ENCODE measurements at places on chromosomes 7 and 10.

- peak; percentile 67 for DNase-seq
These were observed 2.7 kb downstream of the IGFBP1 start for GRCh38 chr7:45890902-45891461.

- DNase-seq, result no peak
These were observed 8.3 kb upstream of the MET start for GRCh38 chr7:116663744-116664143.

GRCh38 chr7:134842886-134843430 is 63.5 kb downstream of the CALD1 start:
- no peak for DNase-seq

GRCh38 chr10:112802411-112803022 is 147.5 kb upstream of the TCF7L2 start:
- no peak for DNase-seq

GRCh38 chr10:285216-285615 is 150.0 kb downstream of the ZMYND11 start:
- no peak for DNase-seq

DNA sequence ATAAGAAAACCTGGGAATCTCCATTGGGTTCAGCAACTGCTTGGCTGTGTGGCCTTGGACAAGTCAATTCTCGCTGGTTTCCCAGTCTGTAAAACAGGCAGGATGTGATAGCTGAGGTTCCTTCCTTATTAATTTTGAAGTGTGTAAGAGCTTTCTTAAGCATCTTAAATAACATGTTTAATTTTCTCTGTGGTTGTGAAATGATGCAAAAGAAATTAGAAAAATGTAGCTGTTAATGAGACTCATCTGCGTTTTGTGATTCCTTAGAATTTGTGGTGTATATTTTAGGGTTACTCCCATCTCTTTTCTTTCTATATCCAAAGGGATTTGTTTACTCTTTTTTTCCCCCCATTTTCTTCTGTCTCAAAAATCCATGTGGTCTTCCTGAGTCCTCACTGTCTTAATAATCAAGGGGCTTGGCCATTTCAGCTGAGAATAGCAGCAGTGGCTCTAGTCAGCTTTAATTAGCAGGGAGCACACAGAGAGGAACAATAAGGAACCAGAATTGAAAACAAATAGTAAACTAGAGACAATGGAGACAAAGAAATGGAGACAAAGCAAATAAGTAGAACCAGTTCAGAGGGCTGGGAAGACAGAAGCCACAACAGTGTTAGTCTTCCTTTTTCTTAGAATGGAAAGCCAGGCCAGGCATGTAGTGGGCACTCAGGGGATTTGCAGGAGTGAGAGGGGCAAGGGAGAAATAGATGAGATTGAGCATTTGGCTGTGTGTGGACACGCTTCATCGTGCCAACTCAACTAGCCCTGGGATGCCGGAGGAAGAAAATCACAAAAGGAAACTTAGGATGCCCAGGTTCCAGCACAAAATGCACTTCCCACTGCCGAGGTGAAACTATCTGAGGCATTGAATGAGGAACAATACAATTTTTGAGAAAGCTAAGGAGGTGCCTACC is 93.9 kb downstream of the CHN2 start:
- DNase-seq, result no peak

DNA sequence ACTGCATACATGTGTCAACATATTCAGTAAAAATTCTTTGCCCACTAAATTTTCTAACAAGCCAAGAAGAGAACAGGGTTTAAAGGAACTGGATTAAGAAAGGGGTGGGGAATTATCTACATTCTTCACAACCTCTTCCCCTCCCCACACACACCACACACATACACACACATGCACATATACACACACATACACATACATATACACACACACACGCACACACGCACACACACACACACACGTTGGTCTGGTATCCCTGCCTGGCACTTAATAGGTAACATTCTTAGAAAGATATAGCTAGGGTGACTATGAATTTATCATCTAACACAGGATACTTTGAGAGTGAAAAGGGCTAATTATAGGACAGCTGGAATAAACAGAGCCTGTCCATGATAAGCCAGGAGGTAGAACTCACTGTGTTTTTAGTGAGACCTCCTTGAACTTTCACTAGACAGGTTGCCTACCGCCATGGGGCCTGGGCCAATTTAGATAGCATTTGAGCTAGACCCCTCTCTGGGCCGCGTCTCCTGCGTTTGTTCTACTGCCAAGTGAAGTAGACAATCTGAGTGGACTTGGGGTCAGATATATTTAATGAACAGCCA is 33.1 kb upstream of the EPC1 start:
- DNase-seq, result no peak

DNA sequence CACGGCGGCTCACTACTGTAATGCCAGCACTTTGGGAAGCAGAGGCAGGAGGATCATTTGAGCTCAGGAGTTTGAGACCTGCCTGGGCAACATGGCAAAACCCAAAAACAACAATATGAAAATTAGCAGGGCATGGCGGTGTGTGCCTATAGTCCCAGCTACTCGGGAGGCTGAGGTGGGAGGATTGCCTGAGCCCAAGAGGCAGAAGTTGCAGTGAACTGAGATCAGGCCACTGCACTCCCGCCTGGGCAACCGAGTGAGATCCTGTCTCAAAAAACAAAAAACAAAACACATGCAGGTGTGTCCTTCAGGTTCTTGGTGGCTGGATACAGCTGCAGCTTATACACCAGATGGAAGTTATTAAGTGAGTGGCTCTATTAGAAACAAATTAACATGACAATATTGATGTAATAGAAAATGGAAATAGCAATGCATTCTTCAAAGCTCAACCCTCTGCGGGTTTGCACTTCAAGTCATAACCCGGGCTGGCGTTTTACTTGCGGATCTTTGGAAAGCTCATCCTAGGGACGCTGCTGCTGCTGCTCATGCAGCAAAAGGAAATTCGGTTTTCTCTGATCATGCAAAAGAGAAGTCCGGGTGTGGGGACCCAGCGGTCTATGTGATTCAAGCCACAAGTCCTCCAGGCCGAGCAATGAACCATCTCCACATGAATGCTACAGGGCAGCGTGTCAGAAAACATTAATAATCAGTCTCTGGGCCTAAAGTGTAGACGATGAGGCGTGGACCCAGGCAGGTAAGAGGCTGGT is 281.9 kb downstream of the PRPF18 start:
- DNase-seq, result no peak

DNA sequence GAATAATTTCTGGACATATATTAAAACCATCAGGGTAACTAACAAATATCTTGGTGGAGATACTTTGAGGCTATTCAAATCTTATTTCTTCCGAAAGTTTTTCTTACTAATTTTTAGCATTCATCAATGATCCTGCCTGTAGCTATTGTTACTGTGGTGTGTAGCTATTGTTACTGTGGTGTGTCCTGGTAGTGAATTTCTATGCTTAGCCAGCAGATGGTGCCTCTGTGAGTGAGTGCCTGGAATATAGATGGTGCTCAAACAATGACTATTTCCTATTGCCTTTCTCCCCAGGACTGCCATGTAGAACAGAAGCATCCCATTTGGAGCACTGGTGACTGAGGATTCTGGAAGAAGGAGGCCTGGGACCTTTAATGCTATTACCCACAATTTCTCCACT is 245.7 kb downstream of the CCSER2 start:
- DNase-seq, result peak; percentile 4

- no peak for DNase-seq
These were observed 49.5 kb downstream of the C1GALT1 start for GRCh38 chr7:7231865-7232264.

DNA sequence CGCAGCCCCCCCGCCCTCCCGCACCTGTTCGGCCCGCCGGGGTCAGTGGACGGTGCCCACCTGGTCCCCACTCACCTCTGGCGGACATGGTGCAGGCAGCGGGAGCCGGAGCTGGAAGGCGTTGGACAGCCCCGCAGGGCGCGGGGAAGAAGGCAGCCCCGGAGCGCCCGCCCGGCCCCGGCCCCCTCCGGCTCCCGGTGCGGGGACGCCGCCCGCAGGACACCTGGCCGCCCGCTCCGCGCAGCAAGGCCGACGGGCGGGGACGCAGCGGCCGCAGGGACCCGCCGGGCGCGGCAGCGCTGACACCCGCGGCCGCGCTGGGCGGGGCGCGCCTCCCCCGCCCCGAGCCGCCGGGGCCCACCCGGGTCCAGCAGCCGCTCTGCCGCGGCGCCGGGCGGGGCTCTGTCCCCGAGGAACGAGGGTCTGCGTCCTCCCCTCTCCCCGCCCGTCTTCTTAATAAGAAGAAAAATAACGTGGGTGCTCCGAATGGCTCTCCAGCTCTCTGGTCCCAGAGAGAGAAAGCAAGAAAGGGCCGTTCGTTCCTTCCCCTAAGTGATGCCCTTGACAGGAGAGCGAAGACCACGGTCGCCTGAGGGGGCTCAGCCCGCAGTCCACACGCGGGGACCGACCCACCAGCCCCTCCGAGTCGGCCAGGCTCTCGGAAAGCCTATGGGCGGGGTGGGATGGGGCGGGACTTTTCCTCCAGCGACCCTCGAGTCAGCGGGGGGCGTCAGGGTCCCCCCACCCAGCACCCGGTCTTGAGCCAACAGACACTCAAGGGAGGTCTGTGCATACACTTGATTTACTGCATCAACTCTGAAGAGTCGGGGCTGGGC is 53.4 kb upstream of the FHIP2A start:
- DNase-seq, result no peak

DNA sequence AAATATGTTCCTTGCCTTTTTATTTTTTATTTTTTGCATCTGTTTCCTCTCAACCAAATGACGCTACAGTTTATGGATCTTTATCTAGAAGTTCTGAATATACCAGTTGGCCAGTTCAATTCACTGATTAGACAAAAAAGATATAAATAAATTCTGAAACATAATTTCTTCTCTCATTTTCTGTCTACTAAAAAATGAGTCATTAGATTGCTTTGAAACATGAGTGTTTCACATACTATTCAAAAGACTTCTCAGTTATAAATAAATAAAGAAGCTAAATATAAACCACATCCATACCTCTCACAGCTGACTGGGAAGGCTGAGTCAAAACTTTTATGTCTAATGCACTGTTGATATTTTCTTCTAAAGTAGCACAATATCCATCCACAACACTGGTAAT is 97.6 kb upstream of the GPR22 start:
- DNase-seq, result no peak

DNA sequence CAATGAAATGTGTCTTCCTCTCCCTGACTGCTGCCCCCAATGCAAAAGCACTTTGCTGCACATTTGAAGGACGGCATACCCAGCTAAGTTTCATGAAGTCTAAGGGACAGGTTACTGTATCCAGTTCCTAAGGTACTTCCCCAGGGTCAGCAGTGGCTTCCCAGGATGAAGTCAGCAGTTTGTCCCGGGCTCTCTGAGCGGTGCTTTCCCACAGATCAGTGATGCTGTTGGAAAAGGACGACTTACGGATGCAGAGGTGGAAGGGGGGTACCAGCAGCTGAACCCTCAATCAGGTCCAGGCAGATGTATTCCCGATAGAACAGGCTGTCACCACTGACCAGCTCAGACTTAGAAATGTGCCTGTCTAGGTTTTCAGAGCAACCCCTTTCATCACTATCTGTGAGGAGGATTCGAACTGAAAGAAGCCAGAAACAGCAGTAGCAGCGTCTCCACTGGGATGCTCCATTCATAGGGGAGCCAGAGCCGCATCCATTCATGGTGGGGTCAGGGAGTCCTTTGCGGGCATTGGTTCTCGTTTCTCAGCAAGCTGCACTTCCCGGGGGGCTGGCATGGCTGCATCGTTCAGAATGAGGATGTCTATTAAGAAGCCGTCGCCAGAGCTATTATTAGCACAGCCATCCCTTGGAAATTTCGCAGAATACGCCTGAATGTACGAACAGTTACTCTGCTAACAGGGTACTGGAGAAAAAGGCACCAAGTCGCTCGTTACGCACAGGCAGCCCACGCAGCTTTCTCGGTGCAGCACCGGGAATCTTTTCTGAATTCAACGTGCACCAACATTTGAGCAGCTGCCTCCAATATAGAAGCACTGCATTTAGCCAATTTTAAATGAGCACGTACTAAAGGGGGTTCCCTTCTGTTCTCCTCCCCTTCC is 303.7 kb downstream of the PRPF18 start:
- peak; percentile 71 for DNase-seq

GRCh38 chr10:102785818-102786217 is 42.1 kb downstream of the WBP1L start:
- no peak for DNase-seq

GRCh38 chr7:27900006-27900405 is 160.0 kb downstream of the TAX1BP1 start:
- DNase-seq, result no peak

- DNase-seq, result no peak
These were observed 854 bp downstream of the MTG1 start for GRCh38 chr10:133394801-133395221.

GRCh38 chr7:12567015-12567414 is 3.5 kb upstream of the SCIN start:
- no peak for DNase-seq

- DNase-seq, result peak; percentile 27
These were observed 103.7 kb downstream of the PLXNA4 start for GRCh38 chr7:132472463-132473120.

GRCh38 chr7:45420843-45421495 is 153.2 kb upstream of the ADCY1 start:
- no peak for DNase-seq

DNA sequence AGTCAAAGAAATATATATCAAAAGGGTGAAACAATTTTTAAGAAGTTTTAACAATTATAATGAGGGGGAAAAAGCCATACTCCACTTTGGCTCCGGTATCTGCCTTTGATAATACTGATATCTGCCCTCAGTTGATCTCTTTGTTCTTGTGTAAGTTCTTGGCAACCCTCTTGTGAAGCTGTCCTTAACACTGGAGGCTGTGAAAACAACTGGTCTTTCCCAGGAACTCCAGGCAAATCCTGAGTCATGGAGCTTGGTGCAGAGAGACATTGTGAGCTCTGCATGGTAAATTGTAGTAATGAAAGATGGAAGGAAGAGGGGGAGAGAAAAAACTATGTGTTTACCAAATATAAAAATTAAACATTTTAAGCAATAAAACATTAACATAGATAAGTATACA is 11.9 kb upstream of the ERVW-1 start:
- no peak for DNase-seq

DNA sequence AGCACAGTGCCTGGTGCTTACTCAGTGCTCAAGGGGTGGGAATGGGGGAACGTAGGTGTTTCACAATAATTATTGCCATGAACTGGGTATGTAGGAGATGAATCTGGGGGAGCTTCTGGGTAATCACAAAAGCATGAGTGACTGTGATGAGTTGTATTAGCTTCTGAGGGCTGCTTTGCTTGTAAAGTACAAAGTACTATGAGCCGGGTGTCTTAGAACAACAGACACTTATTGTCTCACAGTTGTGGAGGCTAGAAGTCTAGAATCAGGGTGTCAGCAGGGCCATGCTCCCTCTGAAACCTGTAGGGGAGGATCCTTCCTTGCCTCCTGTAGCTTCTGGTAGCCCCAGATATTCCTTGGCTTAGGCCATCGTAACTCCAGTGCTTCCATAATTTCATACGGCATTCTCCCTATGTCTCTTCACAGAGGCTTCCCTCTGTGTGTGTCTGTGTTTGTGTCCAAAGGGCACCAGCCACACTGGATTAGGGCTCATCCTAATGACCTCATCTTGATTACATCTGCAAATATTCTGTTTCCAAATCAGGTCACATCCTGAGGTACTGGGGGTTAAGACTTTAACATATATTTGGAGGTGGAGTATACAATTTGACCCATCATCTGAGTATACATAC is 84.8 kb upstream of the AGBL3 start:
- no peak for DNase-seq

- DNase-seq, result peak; percentile 12
These were observed at the start of gene TRIM56 for GRCh38 chr7:101085162-101085964. TSS of gene TRIM56 (plus strand) at chr7:101085481. CDS start at chr7:101087313, 1,832 bp downstream.

All from G401 (cell line).